Stimulated activated CD4-positive, alpha-beta T cell treated with anti-CD3 and anti-CD28 coated beads, Interleukin-1b, Interleukin-23, amount 100 ng/mL, for 1 hour (primary cell): ENCODE measurements at places on chromosomes 7 and 10.

DNA sequence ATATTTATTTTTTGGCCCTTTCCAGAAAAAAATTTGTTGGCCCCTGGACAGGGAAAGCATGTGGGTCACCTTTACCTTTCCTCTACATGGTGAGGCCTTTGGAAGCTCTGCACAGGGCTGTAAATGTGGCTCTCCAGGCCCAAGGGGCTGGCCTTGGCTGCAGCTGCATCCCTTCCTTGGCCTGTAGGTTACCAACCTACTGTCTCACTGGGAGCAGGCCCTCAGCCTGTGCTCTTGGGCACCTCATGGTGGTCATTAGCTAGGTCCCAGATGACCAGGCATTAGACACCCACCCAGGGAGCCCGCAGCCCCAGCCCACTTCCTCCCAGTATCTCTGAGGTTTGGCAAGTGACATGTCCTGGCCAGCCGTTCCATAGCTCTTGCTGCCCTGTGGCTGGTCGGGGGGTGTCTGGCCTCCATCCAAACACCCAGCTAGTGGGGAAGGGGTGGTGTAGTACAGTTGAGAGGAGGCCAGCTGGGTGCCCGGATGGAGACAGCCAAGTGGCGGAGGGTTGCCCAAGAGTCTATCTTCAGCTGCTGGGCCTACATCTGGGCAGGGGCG is 7.1 kb upstream of the CPA5 start:
- DNase-seq, result no peak

GRCh38 chr10:110724116-110724921 is 80.2 kb downstream of the RBM20 start:
- no peak for DNase-seq

GRCh38 chr10:103671126-103671895 is 177.8 kb downstream of the NEURL1 start:
- no peak for DNase-seq

DNA sequence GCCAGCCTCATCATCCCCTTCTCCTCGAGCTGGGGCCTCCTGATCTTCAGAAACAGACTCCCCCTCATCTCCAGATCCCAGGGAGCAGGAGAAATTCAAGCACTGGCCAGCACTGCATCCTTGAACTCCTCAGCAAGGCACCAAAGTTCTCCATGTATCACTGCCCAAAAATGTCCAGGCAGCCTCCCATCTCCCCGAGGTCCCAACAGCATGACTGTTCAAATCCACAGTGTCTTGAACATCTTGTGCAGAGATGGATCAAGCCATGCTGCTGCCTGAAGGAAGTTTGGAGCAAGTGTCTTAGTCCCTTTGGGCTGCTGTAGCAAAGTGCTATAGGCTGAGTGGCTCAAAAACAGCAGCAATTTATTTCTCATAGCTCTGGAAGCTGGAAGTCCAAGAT is 115.5 kb upstream of the GALNT17 start:
- no peak for DNase-seq

DNA sequence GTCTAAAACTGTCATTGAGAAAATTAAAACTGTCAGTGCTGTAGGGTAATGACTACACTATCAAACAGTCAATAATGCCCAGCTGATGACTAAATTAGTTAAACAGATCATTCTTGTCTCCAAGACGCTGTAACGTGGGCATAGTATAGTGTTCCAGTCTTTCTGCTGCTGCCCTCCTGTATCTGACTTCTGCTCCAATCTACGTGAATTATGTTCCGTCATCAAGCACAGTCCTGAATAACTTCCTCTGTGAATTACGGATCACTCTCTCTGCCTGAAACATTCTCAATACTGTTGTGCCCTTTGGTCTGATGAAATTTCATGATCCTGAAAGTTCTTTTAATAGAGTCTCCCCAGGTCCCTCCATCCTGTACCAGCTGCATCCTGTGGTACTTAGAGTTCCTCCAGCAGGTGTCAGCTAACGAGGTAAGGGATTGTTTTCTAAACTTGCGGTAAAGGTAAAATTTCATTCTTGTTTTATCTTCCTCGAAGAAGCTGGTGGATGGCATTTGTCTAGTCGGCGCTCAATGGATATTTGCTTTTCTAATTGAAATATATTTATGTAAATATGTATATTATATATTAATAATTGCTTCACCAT is 393.5 kb upstream of the ADARB2 start:
- no peak for DNase-seq

- no peak for DNase-seq
Observed at GRCh38 chr7:70314221-70314620, 715.9 kb downstream of the AUTS2 start.

GRCh38 chr10:117214401-117214800 is 17.1 kb downstream of the KCNK18 start:
- no peak for DNase-seq

GRCh38 chr10:20089879-20090278 is 273.6 kb downstream of the PLXDC2 start:
- DNase-seq, result no peak

- no peak for DNase-seq
Observed at GRCh38 chr10:13092291-13093102, 7.5 kb upstream of the OPTN start.

DNA sequence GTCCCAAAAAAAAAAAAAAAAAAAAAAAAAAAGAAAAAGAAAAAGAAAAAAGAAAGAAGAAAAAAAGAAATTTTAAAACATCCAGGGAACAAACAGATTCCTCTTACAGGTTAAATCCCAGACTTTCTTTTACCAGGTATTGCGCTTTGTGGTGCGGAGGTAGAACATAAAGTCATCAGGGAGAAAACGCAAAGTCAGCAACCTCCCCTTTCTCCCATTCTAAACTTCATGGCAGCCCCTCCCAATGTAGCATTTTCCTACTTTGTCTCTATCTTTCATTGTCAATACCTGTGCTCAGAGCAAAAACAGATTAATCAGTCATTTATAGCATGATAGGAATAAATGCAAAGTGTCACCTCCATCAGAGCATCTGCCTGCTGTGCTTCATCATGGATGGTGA is 299.7 kb downstream of the SFMBT2 start:
- DNase-seq, result no peak

GRCh38 chr7:66167773-66168387 is 37.3 kb upstream of the TPST1 start:
- no peak for DNase-seq

DNA sequence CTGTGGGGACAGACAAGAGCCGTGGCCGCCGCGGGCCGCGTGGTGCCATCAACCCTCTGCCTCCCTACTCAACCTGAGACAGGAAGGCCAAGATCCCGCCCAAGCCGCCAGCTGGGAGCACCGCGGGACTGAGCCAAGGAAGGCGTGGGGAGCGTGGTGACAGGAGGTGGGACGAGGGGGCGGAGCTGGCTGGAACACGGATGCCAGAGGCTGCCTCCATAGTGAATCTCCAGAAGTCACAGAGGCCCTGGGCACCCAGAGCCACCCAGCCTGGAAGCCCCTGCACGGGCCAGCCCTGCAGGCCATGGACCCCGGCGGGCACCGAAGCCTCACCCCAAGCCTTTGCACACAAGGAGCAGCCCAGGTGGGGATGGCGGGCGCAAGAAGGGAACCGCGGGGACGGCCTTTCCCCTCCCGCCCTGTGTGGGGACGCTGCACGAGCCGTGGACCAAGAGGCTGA is 18.1 kb upstream of the DPYSL4 start:
- no peak for DNase-seq

DNA sequence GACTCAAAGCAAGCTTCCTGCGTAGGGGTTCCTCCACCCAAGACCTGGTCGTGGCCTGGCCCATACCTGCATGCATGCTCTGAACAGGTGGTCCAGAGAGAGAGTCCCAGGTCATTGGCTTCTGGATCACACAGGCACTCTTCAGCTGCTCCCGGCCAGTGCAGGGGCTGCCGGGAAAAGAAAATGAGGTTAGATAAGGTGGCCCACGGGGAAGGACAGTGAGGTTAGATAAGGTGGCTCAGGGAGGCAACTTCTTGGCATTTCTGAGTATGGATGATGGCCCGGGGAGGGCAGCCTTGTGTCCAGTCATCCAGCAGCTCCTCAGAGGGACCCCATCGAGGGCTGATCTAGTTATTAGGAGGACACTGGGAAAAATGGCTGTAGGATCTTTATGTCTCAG is 87.4 kb downstream of the FRMPD2 start:
- no peak for DNase-seq

GRCh38 chr7:92917230-92917629 is 80.9 kb upstream of the CDK6 start:
- DNase-seq, result no peak

DNA sequence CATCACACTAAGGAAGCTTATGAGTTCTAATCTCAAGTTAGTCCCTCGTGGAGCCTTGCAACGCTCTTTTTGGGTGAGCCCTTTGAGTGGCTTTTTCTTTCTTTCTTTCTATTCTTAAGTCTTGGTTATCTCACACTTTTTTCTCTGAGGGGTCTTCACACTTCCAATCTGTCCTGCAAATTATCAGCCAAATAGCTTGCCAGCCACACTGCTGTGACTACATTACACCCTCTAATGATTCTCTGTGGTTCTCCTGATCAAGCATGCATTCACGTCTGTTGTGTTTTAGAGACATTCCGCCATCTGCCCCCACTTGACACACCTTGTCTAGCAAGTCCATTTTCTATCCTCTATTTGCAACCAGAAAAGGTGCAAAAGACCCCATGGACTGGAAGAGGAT is 340.2 kb downstream of the THSD7A start:
- no peak for DNase-seq

GRCh38 chr7:146423446-146423845 is 306.8 kb downstream of the CNTNAP2 start:
- no peak for DNase-seq

GRCh38 chr10:70782086-70782745 is 3.0 kb downstream of the TBATA start:
- DNase-seq, result no peak

DNA sequence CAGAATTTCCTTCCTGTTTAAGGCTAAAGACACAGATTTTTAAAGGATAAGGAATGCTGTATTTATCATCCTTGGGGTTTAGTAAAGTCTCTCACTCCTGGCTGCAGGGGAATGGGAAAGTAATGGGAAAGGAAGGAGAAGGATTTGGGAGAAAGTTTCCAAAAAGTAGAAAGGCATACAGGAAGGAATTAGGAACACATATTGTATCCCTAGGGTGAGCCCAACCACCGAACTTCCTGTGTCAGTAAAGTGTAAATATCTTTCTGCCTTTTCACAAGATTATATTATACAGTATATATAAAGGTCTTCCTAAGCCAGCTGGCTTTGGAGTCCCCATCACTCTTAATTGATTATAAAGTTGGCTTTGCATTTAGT is 12.0 kb upstream of the UBE2D1 start:
- DNase-seq, result no peak

DNA sequence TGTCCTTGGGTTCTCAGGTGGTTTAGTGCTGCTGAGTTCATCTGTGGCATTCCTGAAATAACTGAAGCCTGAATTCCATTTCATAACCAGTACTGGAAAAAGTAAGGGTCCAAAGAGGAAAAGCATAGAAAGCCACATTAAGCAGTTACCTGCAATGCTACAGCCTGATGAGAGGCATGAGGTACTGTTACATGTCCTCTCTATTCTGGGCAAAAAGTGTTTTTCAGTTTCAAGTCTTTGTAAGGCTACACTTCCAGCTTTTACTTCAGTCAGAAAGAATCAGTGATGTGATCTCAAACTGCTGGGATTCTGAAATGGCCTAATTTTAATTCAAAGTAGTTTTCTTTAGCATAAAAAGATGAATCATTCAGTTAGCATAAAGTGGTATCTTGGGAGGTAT is 369.5 kb downstream of the PHF14 start:
- no peak for DNase-seq

DNA sequence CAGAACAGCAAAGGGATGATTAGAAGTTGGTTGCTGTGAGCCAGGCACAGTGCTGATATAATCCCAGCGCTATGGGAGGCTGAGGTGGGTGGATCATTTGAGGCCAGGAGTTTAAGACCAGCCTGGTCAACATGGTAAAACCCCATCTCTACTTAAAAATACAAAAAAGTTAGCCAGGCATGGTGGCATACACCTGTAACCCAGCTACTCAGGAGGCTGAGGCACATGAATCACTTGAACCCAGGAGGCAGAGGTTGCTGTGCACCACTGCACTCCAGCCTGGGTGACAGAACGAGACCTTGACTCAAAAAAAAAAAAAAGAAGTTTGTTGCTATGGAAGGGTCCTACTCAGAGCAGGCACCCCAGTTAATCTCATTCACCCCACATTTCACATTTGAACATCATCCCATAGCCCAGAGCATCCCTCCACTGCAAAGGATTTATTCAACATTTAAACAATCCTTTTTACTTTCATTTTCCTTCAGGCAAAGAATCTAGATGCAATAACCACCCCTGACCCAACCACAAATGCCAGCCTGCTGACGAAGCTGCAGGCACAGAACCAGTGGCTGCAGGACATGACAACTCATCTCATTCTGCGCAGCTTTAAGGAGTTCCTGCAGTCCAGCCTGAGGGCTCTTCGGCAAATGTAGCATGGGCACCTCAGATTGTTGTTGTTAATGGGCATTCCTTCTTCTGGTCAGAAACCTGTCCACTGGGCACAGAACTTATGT is 4.1 kb downstream of the IL6 start:
- no peak for DNase-seq

GRCh38 chr10:62577666-62578291 is 203.6 kb downstream of the ZNF365 start:
- no peak for DNase-seq

DNA sequence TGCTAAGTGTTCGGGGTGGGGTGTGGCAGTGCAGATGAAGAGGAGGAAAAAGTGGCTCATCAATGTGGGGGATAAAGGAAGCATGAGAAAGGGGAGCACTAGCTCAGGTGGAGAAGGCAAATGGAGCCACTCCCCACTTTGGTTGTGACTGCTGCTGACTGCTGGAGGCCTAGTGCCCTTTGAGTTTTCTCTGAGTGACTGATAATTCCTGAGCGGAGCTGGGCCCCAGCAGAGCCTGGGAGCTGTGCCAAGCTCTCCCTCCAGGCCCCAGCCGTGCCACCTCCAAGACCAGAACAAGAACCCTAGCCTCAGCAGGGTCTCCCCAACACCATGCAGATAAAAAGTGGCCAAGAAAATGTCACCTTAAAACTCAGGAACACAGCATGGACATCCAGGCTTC is 9.7 kb upstream of the RASSF4 start:
- DNase-seq, result no peak

DNA sequence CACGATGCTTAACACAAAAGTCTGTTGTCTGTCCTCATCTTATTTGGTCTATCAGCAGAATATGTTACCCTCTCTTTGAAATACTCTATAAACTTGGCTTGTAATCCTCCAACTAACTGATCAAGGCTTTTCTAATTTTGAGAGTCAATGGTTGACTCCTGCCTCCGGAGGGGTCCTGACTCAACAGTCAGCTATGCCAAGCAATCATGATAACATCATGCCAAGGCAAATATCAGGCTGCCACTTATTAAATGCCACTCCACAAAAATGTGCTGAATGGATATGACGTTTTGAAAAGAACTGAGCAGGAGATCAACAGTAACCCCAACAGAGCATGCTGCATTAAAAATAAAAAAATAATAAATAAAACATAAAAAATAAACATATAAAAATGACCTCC is 116.1 kb downstream of the PARD3 start:
- DNase-seq, result no peak

GRCh38 chr10:323651-324293 is 188.5 kb downstream of the ZMYND11 start:
- DNase-seq, result no peak
